ENCODE measurements at places on chromosomes 1 and 21. TPM values are rescaled to one million over a fixed set of nuclear protein-coding genes. Genes with fewer than 3 reads are reported as not detected.

The LCE2C gene
- total RNA-seq: not detected

The WNT4 gene
- 0.19 TPM for total RNA-seq

DNA sequence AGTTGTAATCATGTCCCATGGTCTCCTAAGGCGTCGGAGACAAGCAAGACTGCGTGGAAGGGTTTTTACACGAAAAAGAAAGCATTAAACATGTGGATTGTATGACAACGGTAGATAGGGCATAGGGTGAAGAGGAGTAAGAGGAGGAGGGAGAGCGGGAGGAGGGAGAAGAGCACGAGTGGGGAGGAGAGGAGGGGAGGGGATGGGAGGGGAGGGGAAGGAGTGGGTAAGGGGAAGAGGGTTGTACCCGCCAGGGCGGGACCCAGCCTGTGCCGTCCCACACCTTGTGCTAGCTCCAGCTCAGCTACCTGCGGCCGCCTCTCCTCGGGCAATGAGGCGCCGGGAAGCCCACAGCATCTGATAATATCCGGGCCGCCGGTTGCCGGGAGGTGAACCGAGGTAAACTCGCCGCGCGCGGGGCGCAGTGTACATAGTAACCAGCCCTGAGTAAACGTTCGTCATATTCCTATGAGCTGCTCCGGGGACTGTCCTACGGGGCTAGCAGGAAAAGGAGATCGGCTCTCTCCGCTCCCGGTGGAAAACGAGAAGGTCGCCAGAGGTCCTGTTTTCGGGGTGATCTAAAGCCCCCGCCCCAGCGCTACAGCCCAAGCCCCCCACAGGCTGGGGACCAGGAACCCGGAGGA lies 449 bp upstream of the RCAN3 start:
- peak; percentile 86 for DNase-seq

- peak; percentile 72 for DNase-seq
Measured at GRCh38 chr21:42833859-42834725, 45.2 kb downstream of the WDR4 start.

The HTR1D gene
- total RNA-seq: 1.6 TPM

- DNase-seq: no peak
Measured at GRCh38 chr1:31772669-31773248, 8.6 kb upstream of the ADGRB2 start.

DNA sequence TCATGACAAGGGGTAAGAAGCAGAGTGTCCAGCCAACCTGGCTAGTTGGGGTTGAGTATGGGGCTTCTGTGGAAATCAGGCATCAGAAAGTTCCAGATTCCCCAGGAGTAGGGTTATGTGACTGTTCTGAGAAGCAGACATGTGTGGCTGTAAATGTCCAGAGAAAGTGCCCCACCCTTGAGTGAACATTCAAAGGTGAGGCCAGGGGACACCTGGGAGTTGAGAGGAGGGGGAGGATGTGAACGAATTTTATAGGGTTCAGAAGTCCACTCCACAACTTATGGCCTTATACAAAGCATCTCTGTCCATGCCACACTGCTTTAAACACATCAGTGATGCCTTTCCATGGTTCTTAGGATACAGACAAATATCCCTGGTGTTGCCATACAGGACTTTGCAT lies 133.3 kb downstream of the IGSF21 start:
- no peak for DNase-seq

GRCh38 chr21:40796464-40796863 lies 50.5 kb downstream of the DSCAM start:
- DNase-seq: no peak

DNA sequence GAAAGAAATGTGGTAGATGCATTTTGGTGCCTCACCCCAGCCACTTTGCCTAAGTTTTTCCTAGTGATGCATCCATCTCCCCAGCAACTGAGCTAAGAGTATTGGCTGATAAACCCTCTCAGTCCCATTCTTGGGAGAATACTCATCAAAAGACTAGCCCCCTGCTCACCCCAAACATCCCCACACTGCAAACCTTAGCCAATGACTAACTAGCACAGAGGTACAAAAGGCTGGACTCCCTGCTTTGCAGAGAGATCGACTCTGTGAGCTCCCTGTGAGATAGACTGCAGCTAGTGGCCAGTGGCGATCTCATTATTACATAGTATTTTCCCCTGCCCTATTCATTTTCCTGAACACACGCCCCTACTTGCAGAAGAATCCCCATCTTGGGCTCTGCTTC lies 155.3 kb downstream of the HHIPL2 start:
- no peak for DNase-seq

- DNase-seq: no peak
Measured at GRCh38 chr1:235327559-235328270, at the start of gene ARID4B. Gene ARID4B, minus strand, starts transcription at chr1:235328179. Its CDS starts 1,260 bp downstream, at chr1:235326919.

DNA sequence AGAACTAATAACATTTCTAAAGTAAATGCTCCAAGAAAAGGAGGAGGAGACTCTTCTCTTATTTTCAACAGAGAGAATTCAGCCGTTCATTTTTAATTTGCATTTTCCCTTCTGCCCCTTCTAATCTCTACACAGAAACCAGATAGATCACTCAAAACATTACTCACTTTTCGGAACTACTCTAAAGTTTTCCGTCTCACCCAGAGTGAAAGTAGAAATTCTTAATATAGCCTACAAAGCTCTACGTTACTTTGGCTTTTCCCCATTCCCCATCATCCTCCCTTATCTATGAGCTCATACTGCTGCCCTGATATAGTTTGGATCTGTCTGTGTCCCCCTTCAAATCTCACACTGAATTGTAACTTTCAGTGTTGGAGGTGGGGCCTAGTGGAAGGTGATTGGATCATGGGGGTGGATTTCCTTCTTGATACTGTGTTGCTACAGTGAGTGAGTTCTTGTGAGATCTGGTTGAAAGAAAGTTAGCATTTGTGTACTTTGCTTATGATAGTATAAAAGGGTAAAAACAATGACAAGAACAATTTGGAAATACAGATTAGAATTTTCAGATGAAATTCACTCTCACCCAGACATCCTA lies 188.2 kb downstream of the AMY1C start:
- no peak for DNase-seq

- DNase-seq: no peak
Measured at GRCh38 chr1:6328696-6329095, 64.9 kb downstream of the ACOT7 start.

The TCEANC2 gene
- 3.9 TPM for total RNA-seq

- DNase-seq: no peak
Measured at GRCh38 chr1:215192306-215192705, 109.8 kb downstream of the KCNK2 start.

DNA sequence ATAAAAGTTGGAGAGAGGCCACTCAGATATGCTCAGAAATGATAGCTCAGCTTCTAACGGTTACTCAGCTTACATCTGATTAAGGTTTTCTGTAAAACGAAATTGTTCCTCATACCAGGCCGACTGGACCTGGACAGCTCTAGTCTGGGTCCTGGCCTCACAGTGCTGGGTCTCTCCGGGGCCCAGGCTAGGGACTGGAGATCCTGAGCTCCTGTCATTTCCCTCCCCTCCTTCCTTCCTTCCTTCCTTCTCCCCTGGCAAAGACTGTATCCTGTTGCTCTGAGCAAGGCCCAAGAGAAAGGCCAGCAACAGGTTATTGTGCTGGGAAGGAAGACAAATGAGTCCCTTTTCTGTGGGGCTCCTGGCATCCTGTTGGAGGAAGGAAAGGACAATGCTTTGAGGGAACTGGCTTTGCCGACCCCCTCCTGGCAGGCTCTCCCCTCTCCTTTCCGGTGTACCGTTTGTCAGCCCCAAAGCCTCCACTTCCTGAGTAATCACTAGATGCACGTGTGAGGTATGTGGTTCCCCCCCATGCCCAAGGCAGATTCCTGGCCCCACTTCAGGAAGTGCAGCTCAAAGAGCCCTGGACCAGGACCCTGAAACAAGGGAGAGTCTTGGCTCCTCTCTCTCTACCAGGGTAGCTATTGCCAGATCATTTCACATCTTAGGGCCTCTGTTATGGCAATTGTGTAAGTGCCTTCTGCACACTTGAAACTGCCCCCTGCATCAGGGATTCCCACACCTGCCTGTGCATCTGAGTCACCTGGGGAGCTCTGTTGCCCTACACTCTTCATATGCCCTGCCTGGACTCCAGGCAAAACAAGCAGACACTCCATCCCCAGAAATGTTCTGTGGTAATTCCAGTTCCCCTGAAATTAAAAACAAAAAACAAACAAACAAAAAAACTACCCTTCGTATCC lies 212.7 kb upstream of the FGGY start:
- no peak for DNase-seq

The ZNF697 gene
- 8.3 TPM for total RNA-seq

DNA sequence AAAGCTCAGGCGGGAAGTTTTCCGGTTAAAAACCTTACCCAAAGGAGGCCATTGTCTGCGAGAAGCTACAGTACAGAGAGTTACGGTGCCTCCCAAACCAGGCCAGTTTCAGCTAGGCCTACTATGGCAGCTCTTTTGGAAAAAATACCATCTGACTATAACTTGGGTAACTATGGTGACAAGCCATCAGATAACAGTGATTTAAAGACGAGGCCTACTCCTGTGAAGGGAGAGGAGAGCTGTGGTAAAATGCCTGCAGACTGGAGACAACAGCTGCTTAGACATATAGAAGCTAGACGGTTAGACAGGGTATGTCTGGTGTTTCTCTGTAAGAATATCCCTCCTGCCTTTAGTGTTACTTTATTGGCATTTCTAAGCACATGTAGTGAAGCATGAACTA lies 165.9 kb downstream of the LRRC40 start:
- no peak for DNase-seq

DNA sequence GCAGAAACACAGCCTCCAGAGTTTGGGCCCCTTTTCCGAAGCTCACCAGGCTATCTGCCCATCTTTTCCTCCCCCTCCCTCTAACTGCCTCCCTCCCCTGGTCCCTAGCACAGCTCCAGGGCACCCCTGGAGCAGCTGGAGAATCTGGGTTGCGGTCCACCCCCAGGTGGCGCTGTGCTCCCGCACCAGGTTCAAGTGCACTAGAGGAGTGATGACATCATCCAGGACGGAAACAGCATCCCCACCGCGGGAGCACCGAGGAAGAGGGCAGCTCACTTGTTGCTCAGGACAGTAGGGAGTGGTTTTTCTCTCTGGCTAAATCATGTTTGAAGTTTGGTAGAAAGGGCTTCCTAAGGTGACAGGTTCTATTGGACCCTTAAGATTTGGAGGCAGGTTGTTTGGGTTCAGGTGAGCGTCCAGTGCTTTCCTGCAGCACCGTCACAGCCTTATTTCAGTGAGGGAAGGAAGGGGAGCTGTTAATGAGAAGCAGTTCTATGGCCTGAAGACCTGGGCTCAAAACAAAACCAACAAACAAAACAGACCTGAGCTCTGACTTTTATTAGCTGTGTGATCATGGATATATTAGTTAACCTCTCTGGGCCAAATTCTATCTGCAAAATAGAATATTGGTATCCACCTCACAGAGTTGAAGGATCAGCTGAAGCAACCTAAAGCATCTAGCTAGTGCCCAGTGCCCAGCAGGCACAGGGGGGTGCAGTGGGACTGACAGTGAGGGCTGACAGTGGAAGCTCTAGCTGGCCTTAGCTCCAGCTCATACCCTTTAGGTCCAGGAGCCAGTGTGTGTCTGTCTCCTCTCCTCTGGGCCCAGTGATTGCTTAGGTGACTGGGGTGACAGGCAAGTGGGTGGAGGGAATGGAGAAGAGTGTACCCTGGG lies 7.5 kb downstream of the SHISA4 start:
- DNase-seq: peak; percentile 97

GRCh38 chr1:178493301-178493741 lies 3.4 kb downstream of the CLEC20A start:
- DNase-seq: peak; percentile 73

The LYST gene
- 23.0 TPM for total RNA-seq

GRCh38 chr1:23202263-23202749 lies 15.0 kb downstream of the HTR1D start:
- DNase-seq: no peak

The ANKRD35 gene
- not detected for total RNA-seq

DNA sequence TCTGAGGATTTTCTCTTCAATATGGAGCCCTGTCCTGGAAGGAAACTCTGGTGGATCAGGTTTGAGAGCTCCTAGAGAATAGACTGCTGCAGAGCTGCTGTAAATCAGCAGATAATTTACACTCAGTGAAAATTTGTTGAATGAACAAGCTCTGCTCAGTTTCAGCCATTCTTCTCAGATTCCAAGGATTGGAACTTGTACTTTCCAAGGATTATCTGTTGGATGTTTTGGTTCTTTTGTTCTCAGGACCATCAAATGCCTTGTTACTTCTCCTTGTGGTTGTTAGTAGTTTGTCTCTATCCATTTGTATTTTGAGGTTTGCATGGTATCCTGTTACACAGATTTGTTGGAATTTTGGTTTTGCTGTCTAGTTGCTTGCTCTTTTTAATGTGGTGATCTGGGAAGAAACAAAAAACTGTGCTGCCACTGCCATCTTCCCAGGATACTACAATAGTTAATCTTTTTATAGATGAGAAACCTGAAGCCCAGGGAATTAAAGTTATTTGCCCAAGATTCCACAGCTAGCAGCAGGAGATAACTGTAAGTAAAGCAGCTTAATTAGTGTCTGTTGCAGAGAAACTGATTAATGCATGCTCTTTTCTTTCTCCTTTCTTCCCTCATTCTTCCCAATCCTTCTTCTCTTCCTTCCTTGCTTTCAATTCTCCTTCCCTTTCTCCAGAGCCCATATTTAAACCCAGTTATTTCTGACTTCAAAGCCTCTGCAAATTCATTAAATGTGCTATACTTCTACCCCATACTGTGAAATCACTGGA lies 21.7 kb upstream of the KIFAP3 start:
- DNase-seq: no peak

DNA sequence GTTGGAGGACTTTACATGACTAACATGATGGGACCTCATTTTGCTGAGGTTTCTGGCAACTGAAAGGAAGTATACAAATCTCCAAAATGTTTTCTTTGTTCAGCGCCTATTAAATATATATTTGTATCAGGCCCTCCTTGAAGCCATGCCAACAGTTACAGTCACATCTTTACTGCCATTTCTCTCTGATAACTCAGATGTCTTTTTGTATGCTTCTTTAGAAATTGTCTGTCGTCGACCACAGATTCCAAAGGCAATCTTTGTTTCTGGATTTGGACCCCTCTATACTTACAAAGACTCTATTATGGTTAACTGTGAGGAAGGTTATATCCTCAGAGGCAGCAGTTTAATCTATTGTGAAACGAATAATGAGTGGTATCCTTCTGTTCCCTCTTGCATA lies 69.4 kb downstream of the C4BPA start:
- DNase-seq: no peak

The AQP10 gene
- total RNA-seq: not detected

DNA sequence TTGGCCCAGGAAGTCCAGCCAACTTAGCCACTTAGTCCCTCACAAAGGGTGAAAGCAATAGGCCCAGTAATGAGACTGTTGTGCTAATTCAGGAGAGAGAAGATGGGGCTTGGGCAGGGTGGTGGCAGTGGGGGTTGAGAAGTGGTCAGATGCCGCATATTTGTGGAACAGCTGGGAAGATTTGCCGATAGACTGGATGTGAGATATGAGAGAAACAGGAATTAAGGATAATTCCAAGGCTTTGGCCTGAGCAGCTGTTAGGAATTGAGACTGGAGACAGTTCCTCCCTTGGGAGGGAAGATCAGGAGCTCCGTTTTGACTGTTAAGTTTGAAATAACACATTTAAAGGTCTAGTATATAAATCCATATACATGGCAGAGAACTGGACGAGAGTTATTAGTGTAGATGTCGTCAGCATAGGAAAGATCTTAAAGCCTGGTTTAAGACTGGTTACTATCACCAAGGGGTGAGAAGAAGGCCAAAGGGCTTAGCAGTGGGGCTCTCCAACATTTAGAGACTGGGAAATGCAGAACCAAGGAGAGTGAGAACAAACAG lies 323.7 kb upstream of the FAM78B start:
- no peak for DNase-seq

Measured in osteocyte (in vitro differentiated cells).